ENCODE measurements at places on chromosomes 2 and 18.
A peak's percentile ranks its signal among the peaks of the same experiment; 100 is the strongest.

GRCh38 chr18:70321616-70322015 lies 32.8 kb downstream of the SOCS6 start:
- DNase-seq, result no peak

DNA sequence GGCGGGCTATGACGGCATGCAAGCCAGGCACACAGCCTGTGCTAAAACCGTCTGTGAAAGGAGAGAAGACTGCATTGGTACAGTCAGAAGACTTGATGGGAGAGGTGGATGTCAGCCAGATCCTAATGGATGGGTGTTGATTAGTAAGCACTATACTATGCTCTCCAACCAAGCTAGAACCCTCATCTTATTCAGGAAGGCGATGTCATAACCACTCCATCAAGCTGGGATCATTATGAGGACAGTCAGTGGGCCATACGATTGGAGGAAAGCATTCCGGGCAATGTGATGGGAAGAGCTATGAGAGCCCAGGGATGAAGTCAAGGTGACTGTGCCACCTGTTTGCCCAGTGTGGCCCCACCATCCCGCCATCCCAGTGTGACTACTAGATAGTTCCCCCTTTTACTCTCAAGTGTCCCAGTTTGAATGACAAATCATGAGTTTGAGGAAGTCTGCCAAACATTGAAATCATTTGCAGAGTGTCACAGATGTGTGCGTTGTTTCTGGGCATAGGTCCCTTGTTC lies 66.4 kb downstream of the MRPS9 start:
- DNase-seq, result no peak

- DNase-seq, result no peak
Observed at GRCh38 chr2:42359965-42360483, 993 bp downstream of the COX7A2L start.

DNA sequence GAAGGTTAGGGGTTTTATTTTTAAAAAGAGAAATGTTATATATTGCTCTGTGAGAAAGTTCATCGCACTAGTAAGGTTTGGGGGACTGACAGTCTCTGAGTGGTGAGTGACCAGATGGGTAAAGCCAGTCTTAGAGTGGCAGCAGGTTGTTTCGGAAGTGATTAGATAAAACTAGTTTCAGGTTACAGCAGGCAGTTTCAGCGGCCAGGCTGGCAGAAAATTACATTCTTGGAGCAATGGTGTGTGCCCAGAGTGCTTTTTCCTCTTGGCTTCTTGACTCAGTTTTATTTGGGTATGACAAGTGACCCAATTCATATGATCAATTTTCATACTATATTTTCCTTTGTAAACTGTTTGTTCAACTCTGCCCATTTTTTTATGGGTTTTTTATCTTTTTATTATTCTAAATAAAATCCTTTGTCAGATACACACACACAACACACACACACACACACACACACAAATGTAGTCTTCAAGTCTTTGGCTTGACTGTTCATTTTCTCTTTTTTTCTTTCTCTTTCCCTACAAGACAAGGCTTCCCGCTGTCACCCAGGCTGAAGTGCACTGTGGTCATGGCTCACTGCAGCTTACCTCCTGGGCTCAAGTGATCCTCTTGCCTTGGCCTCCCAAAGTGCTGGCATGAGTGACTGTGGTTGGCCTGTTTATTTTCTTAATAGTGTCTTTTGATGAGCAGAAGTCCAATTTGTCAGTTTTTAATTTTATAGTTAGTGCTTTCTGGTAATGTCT lies 30.9 kb downstream of the RALBP1 start:
- no peak for DNase-seq

- peak; percentile 64 for DNase-seq
Observed at GRCh38 chr2:1641523-1641922, 102.8 kb downstream of the PXDN start.

- DNase-seq, result no peak
Observed at GRCh38 chr2:42113452-42113851, 55.7 kb upstream of the EML4 start.

DNA sequence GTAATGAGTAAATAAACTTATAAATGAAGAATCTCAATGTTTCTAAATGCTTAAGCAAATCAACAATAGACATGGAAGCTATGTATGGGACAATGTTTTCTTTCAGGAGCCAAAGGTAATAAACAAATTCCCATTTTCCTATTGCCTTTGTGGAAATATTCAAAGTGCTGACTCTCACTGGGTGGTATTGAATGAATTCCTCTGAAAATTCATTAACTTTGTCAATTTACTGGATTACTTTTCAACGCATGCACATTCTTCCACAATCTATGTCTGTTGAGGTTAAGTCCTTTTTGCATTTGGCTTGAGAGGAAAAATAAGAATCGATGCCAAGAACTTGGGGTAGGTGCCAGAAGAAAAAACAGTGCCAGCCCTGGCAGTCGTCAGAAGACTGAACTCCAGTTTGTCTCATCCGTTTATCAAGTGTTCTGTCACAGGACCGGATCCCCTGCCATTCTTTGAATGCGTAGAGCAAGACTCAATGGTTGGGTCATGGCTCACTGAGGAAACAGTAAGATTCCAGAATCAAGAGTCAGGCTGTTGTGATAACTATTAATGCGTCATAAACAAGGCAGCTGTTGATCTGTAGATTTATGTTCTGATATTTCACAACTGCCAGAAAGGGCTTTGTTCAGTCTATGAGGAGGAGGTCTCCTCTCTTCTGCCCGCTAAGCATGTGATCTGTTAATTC lies 133.3 kb downstream of the GFPT1 start:
- no peak for DNase-seq

GRCh38 chr2:6630209-6630608 lies 235.5 kb downstream of the CMPK2 start:
- no peak for DNase-seq

DNA sequence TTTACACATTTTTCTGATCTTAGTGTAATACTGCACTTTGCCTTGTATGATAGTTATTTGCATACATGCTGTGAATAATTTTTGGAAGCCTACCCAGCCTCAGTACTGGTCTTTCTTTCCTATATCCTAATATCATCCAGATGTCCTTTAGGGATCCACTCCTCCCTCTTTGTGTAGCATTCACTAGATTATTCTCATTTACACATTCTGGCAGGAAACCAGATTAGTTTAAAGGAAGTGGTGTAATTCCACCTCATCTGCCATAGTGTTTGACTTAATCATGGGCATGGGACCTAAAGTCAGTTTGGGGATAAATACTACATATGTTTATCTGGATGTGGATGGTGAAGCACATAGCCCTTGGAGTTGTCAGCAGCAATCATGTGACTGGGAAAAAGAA lies 444.9 kb upstream of the MAP2 start:
- DNase-seq, result no peak

DNA sequence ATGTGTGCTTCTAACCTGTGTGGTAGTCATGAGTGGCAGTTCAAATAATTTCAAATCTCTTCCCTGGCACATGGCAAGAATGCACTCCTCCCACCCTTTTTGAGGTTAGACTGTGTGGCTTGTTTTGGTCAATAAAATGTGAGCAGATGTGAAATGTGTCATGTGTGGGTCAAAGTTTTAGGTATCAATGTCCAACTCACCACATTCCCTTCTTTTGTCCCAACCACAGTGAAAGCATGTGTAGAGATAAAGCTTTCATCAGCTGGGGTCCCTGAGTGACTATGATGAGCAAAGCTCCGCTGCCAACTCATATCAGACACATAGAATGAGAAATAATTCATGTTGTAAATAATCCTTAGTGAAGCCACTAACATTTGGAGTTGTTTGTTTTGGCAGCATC lies 118.2 kb downstream of the PAX3 start:
- DNase-seq, result no peak

DNA sequence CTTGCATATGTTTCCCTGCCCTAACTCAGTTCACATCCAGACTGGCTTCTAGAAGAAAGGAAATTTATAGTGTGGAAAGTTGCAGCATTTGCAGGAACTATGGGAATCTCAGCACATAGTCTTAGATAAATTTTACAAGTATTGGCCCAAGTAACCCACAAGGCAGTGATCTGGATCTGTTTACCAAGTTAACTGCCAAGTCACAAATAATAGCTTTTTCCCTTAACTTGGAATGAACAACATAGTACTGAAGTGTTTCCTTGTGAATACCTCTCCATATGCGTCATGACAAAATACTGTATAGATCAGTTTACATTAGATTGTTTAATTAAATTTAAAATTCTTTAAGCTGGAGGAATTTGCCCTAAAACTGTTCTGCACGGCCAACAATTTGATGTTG lies 255.8 kb upstream of the EPAS1 start:
- no peak for DNase-seq

GRCh38 chr2:39837856-39838453 lies 58.9 kb upstream of the THUMPD2 start:
- no peak for DNase-seq

GRCh38 chr2:228866781-228867180 lies 404.3 kb downstream of the PID1 start:
- DNase-seq, result no peak

DNA sequence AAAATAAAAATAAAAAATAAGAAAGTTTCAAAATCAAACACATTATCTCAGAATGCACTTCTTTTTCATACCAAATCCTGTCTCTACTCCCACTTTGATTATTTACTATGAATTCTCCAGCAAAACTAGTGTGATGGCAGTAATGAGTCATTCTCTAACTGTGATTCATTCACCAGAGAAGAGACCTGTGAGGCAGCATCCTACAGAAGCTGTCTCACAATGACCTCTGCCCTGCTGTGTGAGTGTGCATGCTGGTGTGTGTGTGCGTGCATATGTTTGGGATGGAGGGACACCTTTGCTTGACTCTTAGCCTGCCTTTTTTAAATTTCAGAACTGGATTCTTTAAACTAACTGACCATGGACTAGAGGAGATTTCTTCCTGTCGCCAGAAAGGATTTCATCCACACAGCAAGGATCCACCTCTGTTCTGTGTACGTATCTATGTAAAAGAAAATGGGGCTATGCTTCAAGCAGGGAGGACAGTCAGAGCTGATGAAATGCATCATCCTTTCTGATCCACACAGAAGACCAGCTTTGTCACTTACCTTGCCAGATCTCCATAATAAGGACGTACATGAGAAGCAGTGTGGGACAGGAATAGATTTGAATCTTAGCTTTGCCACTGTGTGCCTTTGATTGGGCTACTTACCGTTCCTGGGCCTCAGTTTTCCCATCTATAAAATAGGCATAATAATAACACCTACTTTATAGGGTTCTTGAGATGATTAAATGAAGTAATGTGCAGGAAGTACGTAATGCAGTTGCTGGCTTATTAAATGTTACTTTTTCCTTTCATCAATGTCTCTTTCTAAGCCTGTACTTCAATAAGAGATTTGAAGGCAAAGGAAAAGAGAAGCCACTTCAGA lies 31.2 kb downstream of the STAMBP start:
- DNase-seq, result no peak

- no peak for DNase-seq
Observed at GRCh38 chr2:171487803-171488259, 34.4 kb upstream of the CYBRD1 start.

GRCh38 chr2:120682654-120683053 lies 53.0 kb upstream of the GLI2 start:
- no peak for DNase-seq

DNA sequence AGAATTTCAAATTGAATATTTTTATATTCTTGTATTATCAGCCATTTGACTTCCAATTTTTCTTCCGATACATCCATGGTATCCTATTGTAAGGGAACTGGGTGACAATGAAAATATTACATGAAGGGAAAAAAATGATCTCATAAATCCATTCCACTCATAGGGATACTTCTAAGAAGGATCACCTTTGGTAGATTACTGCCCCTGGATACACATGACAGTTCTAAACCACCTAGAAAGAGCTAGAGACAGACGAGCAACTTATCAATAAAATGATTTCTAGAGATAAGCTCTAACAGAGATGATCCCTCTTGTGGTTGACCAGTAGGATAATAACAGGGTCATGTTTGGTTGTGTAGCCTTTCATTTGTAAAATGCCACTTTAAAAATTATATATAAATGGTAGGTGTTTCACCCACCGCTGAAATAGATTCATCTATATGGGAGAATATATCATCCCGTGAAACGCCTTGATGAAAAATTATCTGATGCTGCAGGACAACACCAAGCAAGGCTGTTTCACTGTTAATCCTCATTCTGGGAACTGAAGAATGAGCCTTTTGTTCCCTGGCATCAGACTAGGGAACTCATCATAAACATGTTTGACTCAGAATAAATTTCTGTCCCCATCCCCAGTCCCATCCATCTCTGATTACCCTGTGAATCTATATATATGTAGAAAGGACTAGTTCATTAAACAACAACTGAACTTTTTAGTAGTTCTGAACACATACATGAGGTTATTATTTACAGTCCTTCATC lies 180.0 kb downstream of the TCF4 start:
- DNase-seq, result no peak

GRCh38 chr2:205024822-205025518 lies 479.7 kb downstream of the PARD3B start:
- DNase-seq, result no peak

DNA sequence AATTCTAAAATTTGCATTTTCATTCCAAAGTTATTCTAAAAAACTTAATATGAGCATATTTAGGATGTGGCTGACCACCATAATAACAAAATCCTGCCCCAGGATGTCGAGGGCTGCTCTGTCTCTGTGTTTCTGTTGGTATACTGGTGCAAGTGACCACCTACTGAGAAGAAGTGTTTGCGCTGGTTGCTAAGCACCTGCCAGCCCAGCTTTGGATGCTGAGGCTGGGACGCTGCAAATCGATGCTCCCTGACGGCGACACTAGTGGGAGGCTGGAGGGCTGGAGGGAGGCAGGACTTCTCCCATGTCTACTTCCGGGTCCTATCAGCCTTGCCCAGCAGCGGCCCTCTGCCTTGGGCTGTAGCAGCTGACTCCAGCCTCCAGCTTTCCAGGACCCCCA lies 45.0 kb downstream of the LAMA1 start:
- DNase-seq, result no peak

GRCh38 chr2:235468978-235469655 lies 24.7 kb upstream of the AGAP1 start:
- peak; percentile 8 for DNase-seq

GRCh38 chr2:31078579-31079105 lies 59.6 kb downstream of the GALNT14 start:
- DNase-seq, result no peak

DNA sequence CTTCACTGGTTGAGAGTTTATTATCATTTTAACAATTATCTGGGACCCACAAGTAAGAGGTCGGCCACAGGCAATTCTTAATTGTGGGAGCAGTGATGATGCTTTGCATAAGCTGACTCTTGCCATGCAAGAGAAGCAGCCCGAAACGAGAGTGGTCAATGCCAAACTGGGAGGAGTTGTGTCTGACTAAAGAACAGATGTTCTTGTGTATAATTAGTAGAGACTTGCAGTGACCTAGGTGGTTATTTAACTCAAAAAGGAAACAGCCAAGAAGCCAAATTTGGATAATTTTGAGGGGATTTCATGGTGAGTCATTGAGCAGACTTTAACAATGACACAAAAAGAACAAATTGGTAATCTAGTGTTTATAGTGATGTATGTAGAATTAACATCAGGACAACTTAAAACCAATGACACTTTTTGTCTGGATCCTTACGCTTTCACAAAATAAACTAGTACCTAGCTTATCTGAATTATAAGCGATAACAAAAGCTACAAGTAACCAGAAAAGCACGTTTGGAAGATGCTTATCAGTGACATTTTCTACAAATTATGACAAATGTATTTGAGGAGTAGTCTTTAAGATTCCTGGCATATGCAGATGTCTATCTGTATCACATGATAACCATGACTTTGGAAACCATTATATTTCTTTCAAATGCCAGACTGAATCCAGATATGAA lies 184.7 kb upstream of the DLGAP1 start:
- no peak for DNase-seq

Measured in neuronal stem cell (in vitro differentiated cells).